ENCODE measurements at places on chromosomes 5 and 9. TPM values are rescaled to one million over a fixed set of nuclear protein-coding genes. Genes with fewer than 3 reads are reported as not detected.

- no peak for DNase-seq
- H3K4me3 ChIP-seq, result no peak overlapping the region
- peaks cover 16% of the 10 kb centered on the region for H3K27me3 ChIP-seq
- H3K36me3 ChIP-seq, result peaks cover 4% of the 10 kb centered on the region
Observed at GRCh38 chr5:133142782-133143181, 91.0 kb downstream of the HSPA4 start.

DNA sequence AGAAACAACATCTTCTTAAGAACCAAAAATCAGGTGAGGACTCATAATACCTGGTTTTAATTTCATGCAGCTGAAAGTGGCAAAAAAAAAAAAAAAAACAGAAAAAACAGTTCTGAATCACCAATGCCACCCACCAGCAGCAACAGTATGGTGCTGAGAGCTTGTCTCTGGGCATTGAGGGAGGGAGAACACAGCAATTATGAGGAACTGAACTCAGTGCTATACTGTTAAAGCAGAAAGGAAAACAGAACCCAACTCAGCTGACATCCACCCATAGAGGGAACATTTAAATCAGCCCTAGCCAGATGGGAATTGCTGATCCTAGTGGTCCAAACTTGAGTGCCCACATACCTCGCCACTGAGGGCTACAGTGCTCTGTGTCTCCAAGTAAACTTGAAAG is 657.9 kb downstream of the ACTL7B start:
- DNase-seq, result no peak
- no peak overlapping the region for H3K27ac ChIP-seq
- no peaks in the 10 kb centered on the region for H3K4me1 ChIP-seq
- peaks cover 2% of the 10 kb centered on the region for H3K36me3 ChIP-seq
- H3K27me3 ChIP-seq, result peaks cover 14% of the 10 kb centered on the region

DNA sequence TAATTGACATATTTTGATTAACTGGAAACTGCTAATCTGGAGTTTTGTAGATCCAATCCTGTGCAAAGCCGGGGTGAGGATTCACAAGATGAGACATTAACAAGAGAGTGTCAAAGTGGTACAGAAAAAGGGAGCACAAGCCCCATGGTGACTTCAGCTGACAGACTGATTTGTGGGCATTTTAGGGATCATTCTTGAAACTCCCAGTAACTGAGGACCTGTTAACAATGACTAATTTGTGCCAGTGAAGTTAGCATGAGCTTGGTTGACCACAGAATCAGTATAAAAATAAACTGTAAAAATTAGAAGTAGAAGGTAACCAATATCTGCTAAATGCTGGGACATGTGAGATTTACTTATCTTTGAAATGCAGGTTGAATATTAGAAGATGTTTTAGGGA is 1578.3 kb downstream of the EFNA5 start:
- DNase-seq, result no peak
- H3K4me3 ChIP-seq, result no peak overlapping the region
- no peaks in the 10 kb centered on the region for H3K27me3 ChIP-seq
- H3K27ac ChIP-seq, result no peak overlapping the region

DNA sequence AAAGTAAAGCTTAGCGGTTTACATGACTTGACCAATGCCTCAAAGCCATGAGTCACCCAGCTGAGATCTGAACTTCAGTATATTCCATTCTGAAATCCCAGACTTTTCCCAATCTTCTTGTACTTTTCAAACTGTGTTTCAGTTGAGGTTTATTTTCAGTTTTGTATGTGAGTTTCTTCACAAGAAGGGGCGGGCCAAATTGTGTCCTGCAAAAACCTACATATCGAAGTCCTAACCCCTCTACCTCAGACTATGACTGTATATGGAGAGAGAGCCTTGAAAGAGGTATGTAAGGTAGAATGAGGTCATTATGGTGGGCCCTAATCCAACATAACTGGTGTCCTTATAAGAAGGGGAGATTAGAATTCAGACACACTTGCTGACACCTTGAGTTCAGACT is 666 bp upstream of the TLR4 start:
- DNase-seq, result no peak
- peak overlapping the region; percentile 81 for H3K4me3 ChIP-seq
- H3K27me3 ChIP-seq, result no peaks in the 10 kb centered on the region
- H3K27ac ChIP-seq, result peak overlapping the region; percentile 97

GRCh38 chr9:2298217-2298616 is 283.1 kb downstream of the SMARCA2 start:
- no peak for DNase-seq
- H3K27me3 ChIP-seq, result no peaks in the 10 kb centered on the region
- H3K36me3 ChIP-seq, result peaks cover 1% of the 10 kb centered on the region
- H3K27ac ChIP-seq, result no peak overlapping the region

- no peak overlapping the region for H3K27ac ChIP-seq
- H3K36me3 ChIP-seq, result peaks cover 19% of the 10 kb centered on the region
- no peak overlapping the region for H3K4me3 ChIP-seq
- peaks cover 39% of the 10 kb centered on the region for H3K4me1 ChIP-seq
- H3K27me3 ChIP-seq, result no peaks in the 10 kb centered on the region
- no peak for DNase-seq
Observed at GRCh38 chr5:43051684-43052083, 11.6 kb upstream of the ANXA2R start.

DNA sequence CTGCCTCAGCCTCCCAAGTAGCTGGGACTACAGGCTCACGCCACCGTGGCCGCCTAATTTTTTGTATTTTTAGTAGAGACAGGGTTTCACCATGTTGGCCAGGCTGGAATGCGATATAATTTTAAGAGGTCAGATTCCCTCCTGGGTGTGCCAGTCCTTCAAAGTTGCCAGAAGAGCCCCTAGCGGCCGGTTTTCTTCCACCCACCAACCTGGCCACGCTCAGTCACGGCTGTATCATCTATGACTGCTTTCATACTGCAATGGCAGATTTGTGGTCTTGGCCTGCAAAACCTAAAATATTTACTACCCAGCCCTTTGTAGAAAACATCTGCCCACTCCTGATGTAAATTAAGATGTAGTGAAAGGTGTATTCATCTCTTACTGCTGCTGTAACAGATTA is 117.5 kb upstream of the BASP1 start:
- no peak overlapping the region for H3K27ac ChIP-seq
- no peaks in the 10 kb centered on the region for H3K36me3 ChIP-seq
- no peak for DNase-seq
- H3K27me3 ChIP-seq, result no peaks in the 10 kb centered on the region
- H3K4me1 ChIP-seq, result peaks cover 10% of the 10 kb centered on the region

Gene PROP1
- total RNA-seq, result not detected

Data from chondrocyte (in vitro differentiated cells).